ENCODE measurements at places on chromosomes 5 and 9.

DNA sequence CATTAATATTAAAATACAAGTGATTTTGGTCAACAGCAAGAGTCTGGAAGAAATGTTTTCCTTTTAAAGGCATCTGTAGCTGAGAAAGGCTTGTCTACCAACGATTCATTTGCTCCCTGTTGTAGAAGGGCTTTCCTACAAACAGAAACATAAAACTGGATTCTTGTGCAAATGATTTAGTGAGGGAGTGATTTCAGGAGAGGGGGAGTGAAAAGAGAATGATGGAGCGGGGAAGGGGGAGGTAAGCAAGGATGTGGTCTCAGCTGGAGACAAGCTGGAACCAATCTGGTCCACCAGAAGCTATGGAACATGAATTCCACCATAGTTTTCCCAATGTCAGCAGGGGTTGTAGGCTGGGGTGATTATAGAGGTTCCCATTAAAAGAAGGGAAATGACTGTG lies 196.3 kb downstream of the FBXO4 start:
- no peak for DNase-seq

- no peak for DNase-seq
These were observed 243.2 kb downstream of the CDK5RAP2 start for GRCh38 chr9:120336753-120337090.

- no peak for DNase-seq
These were observed 84.0 kb downstream of the GNAQ start for GRCh38 chr9:77947651-77948050.

GRCh38 chr5:50763846-50764245 lies 97.4 kb downstream of the PARP8 start:
- DNase-seq: no peak

- DNase-seq: peak; percentile 61
These were observed 49.9 kb upstream of the GARNL3 start for GRCh38 chr9:127214421-127215267.

DNA sequence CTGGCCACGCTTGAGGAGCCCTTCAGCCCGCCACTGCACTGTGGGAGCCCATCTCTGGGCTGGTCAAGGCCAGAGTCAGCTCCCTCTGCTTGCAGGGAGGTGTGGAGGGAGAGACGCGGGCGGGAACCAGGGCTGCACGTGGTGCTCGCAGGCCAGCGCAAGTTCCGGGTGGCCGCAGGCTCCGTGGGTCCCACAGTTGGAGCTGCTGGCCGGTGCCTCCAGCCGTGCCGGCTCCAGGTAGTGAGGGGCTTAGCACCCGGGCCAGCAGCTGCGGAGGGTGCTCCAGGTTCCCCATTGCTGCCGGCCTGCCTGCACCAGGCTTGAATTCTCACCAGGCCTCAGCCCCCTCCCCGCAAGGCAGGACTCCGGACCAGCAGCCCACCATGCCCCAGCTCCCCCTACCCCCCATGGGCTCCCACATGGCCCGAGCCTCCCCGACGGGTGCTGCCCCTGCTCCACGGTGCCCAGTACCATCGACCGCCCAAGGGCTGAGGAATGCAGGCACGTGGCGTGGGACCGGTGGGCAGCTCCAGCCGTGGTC lies 192.8 kb upstream of the IZUMO3 start:
- DNase-seq: no peak

DNA sequence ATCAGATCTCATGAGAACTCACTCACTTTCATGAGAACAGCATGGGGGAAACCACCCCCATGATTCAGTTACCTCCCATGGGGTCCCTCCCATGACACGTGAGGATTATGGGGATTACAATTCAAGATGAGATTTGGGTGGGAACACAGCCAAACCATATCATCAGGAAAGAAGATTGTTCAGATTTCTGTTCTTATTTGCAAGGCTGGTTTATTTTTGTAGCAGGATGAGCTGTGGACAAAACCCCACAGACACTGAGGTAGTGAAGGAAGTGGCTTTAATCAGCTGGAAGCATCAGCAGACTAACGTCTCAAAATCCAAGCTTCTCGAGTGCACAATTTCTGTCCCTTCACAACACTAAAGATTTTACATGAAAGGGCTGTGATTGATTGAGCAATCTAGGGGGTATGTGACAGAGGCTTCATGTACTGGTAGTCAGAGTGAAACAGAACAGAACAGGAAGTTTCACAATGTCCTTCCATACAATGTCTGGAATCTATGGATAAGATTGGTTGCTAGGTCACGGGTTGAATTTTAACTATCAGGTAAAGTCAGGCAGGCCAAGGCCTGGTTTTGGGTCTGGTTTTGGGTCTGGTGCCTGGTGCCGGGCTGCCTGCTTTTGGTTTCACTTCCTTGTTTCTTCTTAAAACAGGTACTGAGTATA lies 91.3 kb upstream of the ZNF366 start:
- DNase-seq: no peak

GRCh38 chr5:154962494-154962893 lies 21.6 kb downstream of the MRPL22 start:
- DNase-seq: no peak

DNA sequence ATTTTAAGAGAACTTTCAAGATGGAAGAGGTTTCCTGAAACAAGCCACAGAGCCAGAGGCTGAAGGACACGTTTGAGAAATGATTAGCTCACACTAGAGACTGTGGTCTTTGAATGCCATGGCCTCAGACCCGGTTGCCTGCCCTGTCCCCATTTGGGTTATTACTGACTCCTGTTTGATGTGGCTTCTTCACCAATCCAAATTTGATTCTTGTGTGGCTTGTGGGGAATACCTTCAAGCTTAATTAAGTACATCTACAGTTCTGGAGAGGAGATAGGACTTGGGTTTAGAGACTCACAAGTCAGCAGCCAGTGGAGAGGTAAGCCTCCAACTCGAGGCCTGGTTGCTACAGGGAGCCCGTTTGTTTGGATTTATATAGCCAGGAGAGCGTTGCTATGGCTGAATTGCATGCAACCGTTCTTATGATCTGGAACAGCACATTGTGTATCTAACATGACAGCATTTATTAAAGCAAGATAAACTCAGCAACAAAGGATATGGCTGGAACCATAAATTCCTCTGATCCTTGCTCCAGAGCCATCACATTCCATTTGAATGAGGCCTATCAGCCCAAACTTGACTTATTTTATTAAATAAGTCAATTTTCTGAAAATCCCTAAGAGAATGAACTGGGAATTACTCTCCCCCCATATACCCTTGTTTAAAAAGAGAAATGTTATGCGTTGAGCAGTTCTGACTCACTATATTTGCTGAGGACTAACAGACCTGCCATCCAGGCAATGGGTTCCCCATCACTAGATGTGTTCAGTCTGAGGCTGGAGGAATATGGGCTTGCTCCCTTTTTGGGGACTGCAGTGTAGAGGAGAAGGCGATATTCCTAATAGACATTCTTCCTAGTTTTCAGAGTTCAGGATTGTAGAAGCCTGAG lies 88.4 kb upstream of the TNFSF8 start:
- no peak for DNase-seq

DNA sequence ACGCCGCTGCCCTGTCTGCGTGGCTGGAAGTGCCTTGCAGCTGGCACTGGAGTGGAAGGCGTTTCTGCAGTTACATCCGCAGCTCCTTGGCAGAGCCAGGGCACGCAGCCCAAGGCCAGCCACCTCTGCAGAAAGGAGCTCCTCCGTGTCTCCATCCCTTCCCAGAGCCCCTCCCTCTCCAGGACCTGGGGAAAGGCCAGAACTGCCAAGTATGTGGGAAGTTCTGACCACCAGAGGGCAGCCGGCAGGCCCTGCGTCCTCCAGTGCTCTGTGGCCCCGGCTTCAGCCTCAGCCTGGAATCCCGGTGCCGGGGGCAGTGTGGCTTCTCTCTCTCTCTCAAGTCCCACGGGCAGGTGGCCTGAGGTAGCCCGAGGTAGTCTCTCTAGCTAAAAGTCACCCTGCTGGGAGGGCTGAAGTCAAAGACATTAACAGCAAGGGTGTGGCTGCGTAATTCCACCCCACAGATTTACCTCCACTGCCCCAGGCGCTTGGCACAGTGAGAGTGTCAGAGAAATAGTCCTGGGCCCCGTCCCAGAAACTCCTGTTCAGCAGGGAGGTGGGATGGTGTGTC lies 101.7 kb upstream of the FCN2 start:
- no peak for DNase-seq

- no peak for DNase-seq
These were observed 188.2 kb downstream of the ARRDC3 start for GRCh38 chr5:91194824-91195381.

GRCh38 chr5:125134216-125135081 lies 388.0 kb upstream of the ZNF608 start:
- DNase-seq: no peak

- DNase-seq: no peak
These were observed 21.0 kb downstream of the IL7R start for GRCh38 chr5:35877655-35878054.

DNA sequence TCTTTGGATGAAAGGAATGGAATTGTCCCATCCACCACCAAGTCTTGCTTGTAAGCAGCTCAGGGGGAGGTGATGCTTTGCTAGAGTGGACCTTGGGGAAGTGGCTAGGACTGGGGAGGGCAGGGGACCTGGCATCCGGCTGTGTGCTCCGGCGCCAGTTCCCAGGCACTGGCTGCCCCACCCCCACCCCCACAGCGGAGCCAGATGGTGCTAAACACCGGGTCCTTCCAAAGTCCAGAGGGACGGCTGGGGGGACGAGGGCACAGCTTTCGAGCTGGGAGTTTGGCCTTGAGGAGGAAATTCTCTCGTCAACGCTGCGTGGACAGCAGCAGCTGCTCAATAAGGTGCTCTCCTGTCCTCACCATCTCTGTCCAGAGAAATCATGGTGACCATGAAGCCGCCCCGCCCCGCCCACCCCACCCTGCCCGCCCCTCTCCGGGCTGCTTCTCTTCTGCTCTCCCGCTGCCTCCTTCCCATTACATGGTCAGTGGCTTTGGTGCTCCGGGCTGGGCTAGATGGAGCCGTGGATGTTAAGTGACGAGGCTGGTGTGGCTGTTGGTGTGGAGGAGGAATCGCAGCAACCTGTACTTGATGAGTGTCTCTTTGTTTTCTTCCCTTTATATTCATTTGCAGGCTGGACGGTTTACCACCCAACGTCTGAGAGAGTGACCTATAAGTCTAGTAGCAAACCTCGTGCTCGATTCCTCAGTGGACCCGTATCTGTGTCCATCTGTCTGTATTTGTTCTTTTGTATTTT lies 115.7 kb downstream of the WNK2 start:
- peak; percentile 44 for DNase-seq

GRCh38 chr5:172616730-172617129 lies 24.3 kb upstream of the NEURL1B start:
- no peak for DNase-seq

GRCh38 chr5:148620091-148620490 lies 34.2 kb downstream of the HTR4 start:
- no peak for DNase-seq

DNA sequence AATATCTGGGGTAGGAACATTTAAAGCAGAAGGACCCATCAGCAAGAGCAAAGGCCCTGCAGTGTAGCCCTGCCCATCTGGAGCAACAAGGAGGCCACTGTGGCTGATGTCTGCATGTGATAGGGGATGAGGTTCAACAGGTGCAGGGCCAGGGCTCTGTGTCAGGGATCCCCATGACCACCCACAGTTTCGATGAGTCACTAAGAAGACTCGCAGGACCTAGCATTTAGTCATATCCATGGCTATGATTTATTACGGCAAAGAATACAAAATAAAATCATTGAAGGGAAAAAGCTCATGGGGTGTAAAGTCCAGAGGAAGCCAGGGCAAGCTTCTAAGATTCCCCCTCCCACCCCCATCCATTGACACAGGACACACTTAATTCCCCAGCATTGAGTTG lies 188.6 kb downstream of the ADGRV1 start:
- DNase-seq: no peak
